ENCODE measurements at places on chromosomes 1 and 21. TPM values are rescaled to one million over a fixed set of nuclear protein-coding genes. Genes with fewer than 3 reads are reported as not detected.

The BGLAP gene
- 4.8 TPM for polyA plus RNA-seq

The TFF3 gene
- 3.0 TPM for polyA plus RNA-seq

The C1orf94 gene
- polyA plus RNA-seq: not detected

The GBP6 gene
- polyA plus RNA-seq: not detected

The HMGN2 gene
- polyA plus RNA-seq: 1,264 TPM

The CRYZ gene
- polyA plus RNA-seq: 197 TPM

The FAM89A gene
- polyA plus RNA-seq: 15.7 TPM

- DNase-seq: no peak
Measured at GRCh38 chr21:15095326-15095725, 30.5 kb upstream of the NRIP1 start.

DNA sequence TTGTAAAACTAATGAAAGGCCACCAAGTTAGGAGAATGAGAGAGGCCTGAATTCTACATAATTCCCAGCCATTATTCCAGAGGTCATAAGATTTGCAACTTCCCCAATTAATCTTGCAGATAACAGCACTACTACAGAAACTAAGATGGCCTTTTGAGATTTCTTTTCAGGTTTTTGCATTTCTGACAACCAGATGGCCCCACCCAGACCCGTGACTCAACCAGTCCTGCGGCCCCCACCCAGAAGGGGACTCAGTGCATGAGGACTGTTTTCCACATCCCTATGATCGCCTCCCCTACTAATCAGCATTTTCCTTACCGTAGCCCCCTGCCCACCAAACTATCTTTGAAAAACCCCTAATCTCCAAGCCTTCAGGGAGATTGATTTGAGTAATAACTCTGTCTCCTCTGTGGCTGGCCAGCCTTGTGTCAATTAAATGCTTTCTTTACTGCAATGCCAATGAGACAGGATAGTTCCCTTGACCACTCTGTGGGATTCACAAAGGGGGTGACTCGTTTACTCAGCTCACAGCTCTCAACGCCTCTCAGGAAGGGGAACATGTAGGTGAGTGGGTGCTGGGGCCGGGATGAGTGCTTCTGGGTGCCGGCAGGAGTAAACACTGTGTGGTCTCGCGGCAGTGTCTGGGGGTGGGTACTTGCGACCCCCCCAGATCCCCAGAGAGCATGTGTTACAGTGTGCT, 10.5 kb upstream of the CNIH3 start:
- DNase-seq: no peak

GRCh38 chr1:38340409-38340808, 293.8 kb upstream of the POU3F1 start:
- DNase-seq: no peak

GRCh38 chr1:23103001-23103889, 65.4 kb downstream of the LUZP1 start:
- no peak for DNase-seq

DNA sequence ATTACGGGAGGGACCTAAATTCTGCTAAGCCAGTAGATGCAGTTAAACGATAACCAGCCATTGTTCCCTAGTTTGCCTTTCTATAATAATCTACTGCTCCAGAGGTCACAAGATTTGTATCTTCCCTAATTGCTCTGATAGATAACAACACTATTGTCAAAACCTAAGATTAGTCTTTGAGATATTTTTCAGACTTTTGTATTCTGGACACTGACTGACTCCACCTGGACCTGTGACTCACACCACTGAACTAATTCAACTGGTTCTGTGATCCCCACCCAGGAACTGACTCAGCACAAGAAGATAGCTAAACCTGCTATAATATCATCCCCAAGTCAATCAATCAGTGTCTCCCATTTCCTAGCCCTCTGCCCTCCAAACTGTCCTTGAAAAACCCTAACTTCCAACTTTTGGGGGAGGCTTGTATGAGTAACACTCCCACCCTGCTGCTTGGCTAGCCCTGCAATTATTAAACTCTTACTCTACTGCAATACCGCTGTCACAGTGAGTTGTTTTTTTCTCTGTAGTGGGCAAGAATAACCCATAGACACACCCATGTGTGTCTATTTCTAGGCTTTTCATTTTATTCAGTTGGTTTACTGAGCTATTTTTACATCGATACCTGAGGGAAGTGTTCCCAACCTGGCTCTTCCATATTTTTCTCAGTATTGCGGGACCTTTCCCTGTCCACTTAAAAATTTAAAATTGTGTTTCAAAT, 11.2 kb downstream of the KIFAP3 start:
- no peak for DNase-seq
